ENCODE measurements at places on chromosomes 1 and 21.
A peak's percentile ranks its signal among the peaks of the same experiment; 100 is the strongest.

DNA sequence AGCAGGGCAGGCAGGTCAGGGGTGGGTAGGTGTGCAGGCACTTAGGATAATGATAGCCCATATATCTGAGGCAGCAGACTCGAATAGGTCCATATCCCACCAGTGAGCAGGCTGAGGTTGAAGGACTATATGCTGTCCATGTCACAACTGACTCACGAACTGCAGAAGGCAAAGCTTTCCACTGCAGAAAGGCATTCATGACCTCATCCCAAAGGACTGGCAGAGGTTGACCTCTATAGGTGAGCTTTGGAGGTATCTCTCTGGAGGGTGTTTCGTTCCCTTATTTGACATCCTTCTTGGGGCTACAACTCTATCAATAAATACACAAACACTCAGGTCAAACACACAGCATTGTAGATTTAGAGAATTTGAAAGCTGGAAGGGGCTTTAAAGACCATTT is 42.8 kb upstream of the MARK1 start:
- DNase-seq: no peak

- DNase-seq: peak; percentile 23
These were observed 24.5 kb downstream of the PPFIA4 start for GRCh38 chr1:203050826-203051225.

DNA sequence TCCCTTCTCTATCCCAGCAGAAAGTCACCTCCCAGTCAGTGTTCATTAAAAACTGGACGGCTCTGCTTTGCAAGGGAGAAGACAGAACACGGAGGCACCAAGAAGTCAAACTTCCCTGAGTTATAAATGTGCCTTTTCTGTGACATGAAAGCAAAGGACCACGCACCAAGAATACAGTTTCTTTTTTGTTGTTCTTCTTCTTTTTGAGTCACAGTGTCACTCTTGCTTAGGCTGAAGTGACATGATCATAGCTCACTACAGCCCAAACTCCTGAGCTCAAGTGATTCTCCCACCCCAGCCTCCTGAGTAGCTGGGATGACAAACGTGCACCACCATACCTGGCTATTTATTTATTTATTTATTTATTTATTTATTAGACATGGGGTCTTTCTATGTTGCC is 22.7 kb downstream of the GLUL start:
- no peak for DNase-seq

- DNase-seq: no peak
These were observed 63.4 kb downstream of the B3GALT5 start for GRCh38 chr21:39675993-39676661.

DNA sequence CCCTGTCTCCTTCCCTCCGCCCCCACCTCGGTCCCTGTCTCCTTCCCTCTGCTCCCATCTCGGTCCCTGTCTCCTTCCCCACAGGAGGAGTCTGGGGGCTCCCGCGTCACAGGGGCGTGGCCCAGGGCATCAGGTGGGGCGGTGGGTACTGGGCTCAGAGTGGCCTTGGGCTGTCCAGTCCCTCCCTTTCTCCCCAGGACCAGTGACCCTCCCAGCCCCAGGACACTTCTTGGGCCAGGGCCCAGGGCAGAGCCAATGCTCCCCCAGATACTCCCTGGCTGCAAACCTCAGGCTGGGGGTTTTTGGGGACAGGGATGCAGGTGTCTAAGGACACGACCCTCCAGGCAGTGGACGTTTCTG is 6.8 kb upstream of the RNF223 start:
- DNase-seq: no peak

GRCh38 chr1:51583532-51583931 is 33.4 kb upstream of the OSBPL9 start:
- DNase-seq: no peak

GRCh38 chr1:48182439-48182838 is 40.1 kb upstream of the SLC5A9 start:
- DNase-seq: no peak

DNA sequence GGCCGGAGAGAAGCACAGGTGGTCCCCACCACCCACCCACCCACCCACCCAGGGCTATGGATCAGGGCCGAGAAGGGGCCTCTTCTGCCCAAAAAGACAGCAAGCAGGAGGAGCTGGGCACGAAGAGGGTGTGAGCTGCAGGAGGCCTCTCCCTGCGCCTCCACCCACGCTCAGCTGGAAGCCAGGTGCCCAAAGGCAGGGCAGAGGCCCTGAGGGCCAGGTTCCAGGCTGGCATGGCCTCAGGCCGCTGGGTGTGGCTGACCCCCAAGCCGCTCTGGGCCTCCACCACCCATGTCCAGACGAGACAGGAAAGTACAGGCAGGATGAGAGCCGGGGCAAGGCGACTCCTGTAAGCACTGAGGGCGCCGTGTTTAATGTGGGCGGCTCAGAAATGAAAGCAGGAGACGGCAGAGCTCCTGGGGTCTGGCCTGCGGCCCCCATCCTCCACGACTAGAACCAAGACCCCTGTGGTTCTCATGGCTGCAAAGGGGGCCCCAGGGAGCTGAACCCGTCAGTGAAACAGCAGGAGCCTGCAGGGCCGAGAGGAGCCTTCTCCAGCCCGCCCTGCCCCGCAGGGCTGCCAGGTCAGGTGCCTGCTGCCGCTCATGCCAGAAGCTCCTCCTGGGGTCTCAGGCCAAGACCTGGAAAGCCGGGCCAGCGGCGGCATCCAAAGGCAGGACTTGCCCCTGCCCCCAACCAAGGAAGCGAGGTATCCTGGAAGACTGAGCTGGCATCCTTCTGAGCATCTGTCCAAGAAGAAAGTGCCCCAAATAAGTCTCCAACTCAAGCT is 56.0 kb downstream of the MEGF6 start:
- DNase-seq: no peak

- DNase-seq: no peak
These were observed 184.9 kb downstream of the ZC3H11B start for GRCh38 chr1:219427989-219428388.

- peak; percentile 17 for DNase-seq
These were observed 30.5 kb downstream of the ZCCHC17 start for GRCh38 chr1:31327381-31327780.

DNA sequence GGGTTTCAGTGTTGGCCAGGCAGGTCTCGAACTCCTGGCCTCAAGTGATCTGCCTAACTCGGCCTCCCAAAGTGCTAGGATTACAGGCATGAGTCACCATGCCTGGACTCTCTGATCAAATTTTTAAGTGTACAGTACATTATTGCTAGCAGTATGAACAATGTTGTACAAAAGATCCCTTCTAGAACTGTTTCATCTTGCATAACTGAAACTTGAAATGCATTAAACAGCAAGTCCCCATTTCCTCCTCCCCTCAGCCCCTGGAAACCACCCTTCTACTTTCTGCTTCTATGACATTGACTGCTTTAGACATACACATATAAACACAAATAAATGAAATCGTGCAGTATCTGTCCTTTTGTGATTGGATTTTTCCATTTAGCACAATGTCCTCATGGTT is 463.4 kb downstream of the PTPRC start:
- DNase-seq: peak; percentile 61

DNA sequence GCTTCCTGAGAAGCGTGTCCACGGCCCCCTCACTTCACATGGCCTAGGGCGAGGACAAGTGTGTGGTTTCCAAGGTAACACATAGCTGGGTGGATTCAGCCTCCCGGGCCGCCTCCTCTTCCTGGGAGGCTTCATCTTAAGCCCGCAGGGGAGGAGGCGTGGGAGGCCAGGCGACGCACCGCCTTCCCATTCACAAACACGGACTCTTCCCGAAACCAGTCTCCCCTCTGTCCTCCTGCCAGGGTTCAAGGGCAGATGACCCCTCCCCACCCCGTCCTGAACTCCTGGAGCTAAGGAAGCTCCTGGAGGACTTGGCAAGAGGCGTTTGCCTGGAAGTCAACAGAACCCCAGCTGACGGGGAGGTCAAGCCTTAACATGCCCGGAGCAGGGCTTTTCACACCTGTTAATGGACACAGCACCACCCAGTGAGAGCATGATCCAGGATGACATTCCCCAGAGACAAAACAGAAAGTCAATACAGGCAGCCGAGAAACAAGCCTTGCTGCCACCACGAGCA is 56.7 kb downstream of the KCNN3 start:
- DNase-seq: no peak

GRCh38 chr21:45359451-45360217 is 45.3 kb upstream of the COL18A1 start:
- no peak for DNase-seq

- DNase-seq: no peak
These were observed 183.5 kb downstream of the BRINP2 start for GRCh38 chr1:177354247-177354646.

DNA sequence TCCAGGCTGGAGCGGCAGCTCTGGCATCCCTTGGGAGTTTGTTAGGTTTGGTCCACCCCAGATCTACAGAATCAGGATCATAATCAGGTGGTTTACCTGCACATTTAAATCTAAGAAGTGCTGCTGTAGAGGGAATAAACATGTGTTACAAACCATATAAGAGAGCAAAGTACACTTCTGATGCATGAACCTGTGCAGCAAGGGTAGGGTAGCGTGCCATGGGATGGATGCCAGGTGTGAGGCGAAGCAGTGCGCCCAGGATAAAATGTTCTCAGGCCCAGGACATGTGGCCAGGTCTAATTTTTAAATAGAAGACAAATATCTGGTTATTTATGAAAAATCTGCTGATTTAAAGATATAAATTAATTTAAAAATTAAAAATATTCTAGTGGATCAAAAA is 308.8 kb upstream of the USP24 start:
- DNase-seq: no peak

DNA sequence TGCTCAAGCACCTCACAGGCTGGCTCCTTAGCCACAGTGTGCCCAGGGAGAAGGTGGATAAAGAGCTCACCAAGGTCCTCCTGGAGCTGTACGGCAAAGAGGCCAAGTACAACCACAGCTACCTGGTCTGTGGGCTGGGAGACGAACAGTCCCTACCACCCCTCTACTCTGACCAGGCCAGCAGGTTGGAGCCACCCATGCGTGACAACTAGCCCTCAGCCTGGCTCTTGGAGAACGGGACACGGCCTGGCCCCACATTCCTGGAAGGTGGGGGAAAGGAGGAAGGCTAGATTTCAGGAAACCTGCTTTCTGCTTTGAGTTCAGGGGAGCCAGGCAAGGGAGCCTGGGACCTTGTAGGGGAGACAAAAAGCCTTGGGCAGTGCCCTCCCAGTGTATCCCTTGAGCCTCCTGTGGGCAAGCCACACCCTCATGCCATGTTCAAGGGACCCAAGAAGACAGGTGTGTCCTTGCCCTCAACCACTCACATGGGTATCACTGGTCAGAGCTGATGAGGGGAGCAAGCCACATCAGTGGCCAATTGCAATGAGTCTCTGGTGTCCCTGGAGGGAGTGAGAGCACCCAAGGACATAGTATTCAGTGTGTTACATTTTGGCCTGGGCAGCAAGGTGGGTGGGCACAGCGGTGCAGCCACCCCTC is 27.6 kb downstream of the LUZP1 start:
- no peak for DNase-seq

- DNase-seq: no peak
These were observed 201.1 kb upstream of the CHRM3 start for GRCh38 chr1:239185245-239185619.

GRCh38 chr1:27044613-27045151 is 32.0 kb upstream of the TENT5B start:
- peak; percentile 81 for DNase-seq

DNA sequence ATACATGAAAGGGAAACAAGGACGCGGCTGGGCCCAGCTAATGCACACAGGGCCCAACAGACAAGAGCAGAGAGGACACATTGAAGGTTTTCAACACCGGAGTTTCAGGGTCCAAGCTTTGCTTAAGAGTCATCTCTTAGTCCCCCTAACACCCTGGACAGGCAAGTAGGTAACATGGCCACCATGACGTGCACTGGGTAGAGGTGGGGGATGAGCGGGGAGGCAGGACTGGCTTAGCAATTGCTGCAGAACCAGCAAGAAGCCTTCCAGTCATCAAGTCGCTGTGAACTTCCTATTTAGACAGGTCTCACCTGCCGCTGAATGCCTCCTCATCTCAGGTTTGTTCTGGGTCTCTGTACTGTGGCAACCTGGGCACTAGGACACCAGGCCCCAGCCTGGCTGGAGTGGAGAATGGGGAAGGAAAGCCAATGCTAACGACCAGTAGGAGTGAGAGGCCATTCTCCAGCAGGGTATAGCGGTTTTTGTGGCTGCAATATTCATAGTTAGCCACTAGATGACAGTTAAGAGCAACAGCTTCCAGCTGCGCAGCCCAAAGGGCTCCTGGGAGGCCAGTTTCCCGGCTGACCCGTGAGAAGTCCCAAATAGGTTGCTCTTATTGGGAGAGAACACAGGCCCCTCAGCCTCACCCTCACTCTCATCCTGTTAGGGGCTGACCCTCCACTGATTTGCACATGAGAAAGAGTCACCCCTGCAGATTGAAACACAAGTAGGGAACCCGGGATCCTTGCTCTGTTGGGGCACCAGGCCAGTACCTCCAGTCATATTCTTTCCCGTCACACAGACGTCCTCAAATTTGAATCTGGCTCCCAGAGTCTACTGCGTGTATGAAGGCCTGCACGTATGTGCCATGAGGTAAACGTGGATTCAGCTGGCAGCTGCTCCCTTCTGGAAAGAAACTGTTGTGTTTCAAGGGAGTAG is 6.0 kb upstream of the PIGC start:
- DNase-seq: peak; percentile 77

DNA sequence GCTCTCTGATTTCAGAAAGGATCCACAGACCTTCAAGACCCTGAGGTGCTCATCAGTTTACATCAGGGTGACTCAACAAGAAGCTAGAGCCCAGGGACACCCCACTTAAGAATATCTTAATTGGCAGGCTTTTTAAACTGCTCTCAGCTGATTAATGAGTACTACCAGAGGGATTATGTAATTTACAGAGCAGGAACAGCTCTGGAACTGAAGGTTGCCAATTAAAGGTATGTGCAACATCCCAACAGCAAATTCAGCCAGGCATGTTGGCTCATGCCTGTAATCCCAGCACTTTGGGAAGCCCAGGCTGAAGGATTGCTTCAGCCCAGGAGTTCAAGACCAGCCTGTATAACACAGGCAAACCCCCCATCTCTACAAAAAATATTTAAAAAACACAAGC is 295.7 kb downstream of the SETD4 start:
- DNase-seq: no peak

- no peak for DNase-seq
These were observed 1.2 kb downstream of the PSMG1 start for GRCh38 chr21:39182016-39182415.
